ENCODE measurements at places on chromosomes 13 and 19.

DNA sequence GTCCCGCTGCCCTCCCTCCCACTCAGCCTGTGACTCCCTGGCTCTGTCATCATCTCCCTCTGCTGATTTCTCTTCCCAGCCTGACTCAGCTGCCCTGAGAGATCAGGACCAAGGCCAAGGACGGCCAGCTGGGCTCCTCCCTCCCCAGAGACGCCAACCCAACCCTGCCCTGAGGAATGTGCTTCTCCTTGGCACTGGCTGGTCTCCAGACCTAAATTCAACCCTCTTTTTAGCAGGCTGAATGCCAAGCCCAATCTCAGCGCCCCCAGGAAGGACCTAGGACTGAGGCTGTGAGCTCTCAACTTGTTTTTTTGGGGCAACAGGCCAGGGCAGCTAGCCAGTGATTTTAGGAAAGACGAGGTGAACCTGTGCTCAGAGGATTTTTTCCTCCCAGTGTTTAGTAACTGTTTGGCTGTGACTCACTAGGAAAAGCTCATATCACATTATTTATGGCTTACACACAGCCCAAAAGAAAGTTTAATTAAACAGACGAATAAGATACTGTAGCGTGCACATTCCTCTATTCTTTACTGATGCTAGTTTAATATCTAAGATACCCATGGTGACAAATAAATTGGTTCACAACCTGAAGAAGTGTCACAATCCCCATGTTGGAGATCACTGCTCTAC is 7.4 kb upstream of the IGFL1 start:
- DNase-seq: no peak

GRCh38 chr19:36160821-36161596 is 8.8 kb upstream of the COX7A1 start:
- DNase-seq: no peak

DNA sequence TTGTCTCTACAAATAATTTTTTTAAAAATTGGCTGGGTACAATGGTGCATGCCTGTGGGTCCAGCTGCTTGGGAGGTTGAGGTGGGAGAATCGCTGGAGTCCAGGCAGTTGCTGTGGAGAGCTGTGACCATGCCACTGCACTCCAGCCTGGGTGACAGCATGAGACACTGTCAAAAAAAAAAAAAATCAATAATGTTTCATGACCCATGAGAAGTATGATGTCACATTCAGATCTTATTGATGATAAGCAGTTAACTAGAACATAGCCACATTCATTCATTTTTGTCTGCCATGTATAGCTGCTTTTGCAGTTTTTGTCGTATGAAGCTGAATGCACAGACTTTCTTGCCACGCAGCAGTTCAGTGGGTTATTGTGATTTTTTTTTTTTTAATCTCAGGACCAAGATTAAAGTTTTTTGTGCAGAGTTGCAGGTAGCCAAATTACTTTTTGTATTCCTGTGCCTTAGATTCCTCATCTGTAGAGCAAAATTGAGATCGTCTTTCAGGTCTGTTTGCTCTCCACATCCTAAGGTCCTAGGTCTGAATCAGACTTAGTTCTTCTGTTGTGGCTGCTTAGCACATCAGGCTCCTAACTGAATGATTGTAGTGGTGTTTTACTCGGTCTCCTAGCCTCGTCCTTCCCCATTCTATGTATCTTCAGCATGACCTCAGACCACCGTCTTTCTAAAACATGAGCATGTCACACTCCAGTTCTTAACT is 145.2 kb downstream of the GGACT start:
- no peak for DNase-seq

GRCh38 chr19:51687791-51688670 is 5.1 kb upstream of the SPACA6 start:
- peak; percentile 28 for DNase-seq

GRCh38 chr13:112756967-112757758 is 67.3 kb downstream of the ATP11A start:
- DNase-seq: no peak

DNA sequence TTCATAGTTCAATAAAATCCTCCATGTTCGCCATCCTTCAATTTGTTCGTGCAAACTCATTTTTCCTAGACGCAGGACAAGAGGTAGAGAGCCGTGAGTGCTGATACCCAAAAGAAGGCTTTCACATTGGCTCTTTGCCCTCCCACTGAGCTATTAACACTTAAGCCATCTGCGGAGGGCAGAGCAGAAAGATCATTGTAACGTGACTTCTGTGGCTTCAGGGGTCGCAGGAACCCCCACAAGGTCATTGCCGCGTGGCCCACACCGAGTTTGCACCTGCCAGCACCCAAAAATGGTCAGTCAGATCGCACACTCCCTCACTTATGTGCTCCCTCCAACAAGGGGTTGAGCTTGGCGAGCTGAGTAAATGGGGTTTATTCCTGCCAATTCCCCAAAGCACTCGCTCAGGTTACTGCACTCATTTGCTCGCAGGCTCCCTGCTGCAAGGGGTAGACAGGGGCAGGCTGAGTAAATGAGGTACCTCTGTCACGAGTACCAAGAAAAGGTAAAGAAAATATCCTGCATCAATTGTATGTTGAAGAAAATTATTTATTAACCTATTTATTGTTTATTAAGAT is 144.1 kb downstream of the PRR20E start:
- DNase-seq: no peak

- no peak for DNase-seq
Observed at GRCh38 chr19:45046355-45046754, 7.5 kb downstream of the CLASRP start.

DNA sequence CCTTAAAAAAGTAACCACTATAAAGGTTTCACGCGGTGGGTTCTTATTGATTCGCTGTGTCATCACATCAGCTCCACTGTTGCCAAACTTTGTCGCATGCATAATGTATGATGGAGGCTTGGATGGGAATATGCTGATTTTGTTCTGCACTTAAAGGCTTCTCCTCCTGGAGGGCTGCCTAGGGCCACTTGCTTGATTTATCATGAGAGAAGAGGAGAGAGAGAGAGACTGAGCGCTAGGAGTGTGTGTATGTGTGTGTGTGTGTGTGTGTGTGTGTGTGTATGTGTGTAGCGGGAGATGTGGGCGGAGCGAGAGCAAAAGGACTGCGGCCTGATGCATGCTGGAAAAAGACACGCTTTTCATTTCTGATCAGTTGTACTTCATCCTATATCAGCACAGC is 30.6 kb downstream of the FGF9 start:
- no peak for DNase-seq

GRCh38 chr19:40466219-40466984 is 399 bp upstream of the SPTBN4 start:
- peak; percentile 75 for DNase-seq

DNA sequence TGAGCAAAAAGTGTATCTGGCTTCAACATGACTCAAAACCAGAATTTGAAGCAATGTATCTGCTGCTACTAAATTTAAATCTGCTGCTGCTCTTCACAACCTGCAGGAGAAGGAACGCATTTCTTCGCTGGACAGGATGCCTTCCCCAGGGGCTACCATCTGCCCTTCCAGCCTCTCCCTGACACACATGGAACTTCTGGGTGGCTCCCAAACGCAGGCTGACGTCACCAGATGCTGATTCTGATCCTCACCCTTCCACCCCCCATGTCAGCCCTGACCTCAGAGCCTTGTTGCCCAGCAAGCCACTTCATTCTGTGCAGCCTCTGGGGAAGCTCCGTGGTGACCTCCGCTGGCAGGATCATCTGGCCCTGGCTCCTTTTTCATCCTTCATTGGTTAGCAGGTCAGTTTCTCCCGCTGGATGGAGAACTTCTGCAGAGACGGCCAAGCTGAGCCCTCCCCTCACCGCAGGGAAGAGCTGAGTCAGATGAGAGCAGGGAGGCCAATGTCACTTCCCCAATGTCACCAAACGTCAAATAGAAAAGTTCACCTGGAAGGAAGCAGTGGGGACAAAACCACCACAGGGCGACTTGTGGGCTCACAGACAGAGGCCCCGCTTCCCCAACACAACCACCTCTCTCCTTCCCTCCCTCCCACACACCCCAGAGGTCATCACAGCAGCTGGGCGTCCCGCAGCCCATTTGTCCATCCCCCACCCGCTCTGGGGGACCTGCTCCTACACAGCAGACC is 14.0 kb upstream of the RAB20 start:
- DNase-seq: peak; percentile 83

DNA sequence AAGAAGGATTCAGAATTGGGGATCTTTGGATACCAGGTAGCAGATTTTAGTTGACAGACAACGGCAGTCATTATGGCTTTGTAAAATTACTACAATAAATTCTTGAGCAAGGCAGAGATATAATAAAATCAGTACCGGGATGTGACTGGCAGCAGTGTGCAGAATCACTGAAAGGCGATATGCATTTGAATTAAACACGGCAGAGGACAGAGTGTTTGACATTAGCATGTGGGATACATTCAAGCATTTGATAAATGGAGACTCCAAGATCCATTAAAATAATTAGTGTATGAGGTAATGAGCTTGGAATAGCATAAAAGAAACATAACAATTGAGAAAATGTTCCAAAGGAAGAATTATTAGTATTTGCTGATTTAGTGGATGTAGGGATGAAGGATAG is 36.8 kb downstream of the LCP1 start:
- DNase-seq: no peak

- no peak for DNase-seq
Observed at GRCh38 chr13:49044836-49045235, 69.1 kb downstream of the FNDC3A start.

- no peak for DNase-seq
Observed at GRCh38 chr13:83248751-83249150, 633.5 kb downstream of the SLITRK1 start.

DNA sequence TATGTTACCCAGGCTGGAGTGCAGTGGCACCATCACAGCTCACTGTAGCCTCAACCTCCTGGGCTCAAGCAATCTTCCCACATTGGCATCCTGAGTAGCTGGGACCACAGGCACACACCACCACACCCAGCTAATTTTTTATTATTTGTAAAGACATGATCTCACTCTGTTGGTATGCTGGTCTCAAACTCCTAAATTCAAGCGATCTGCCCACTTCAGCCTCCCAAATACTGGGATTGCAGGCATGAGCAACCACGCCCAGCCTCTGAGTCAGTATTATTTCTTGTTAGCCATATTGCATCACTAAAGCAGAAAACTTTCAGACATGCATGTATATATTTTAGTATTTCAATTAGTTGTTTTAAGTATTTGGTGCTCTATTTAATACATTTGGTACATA is 376.4 kb downstream of the GPC6 start:
- DNase-seq: no peak

- DNase-seq: no peak
Observed at GRCh38 chr13:59532405-59532804, 631.3 kb downstream of the DIAPH3 start.

- no peak for DNase-seq
Observed at GRCh38 chr19:12496480-12496879, 11.9 kb upstream of the ZNF709 start.
